ENCODE measurements at places on chromosomes 12 and 14. TPM values are rescaled to one million over a fixed set of nuclear protein-coding genes. Genes with fewer than 3 reads are reported as not detected.

The CFAP54 gene
- 0.53 TPM for total RNA-seq

The GPR132 gene
- total RNA-seq = 3.4 TPM

The HELB gene
- total RNA-seq = 3.8 TPM

DNA sequence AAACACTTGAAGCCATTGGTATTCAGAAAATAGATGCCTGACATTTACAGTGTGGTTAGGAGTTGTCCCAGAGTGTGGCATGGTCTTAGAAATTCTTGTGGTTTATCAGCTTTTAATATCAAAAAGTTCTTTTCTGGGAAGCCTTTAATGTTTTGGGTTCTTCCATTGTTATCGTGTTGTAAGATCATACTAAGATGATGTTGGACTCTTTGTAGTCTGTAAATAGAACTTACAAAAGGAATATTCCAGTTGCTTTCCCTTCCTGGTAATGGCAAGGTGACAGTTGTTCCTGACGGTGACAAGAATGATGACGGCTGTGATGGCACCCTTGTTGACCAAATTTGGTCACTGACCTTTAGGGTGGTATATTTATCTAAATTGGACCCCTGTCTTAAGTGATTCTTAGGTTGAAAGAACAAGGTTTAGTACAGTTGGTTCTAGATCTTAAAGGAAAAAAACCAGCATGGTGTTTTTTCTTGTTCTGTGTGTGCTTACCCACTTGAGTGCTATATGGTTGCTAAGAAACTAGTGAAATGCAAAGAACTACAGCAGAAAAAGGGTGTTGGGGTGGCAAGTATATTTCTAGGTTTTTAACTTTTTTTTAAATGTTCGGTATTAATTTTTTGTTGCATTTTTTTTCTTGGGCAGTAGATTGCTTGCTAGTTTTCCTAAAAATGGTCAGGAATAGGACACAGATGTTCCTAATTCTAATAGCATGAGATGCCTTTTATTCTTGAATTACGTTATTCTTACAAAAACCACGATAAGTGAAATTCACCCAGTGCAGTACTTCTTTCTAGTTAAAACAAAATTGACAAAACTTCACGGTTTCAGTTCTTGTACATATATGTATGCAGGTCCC is 2.1 kb downstream of the ATP2A2 start:
- no peak for DNase-seq

All from left colon (tissue), 2 donors.